NCI-H524 treated with DMSO at 0.1 percent for 48 hours (cell line): ENCODE measurements at places on chromosomes 4 and X.

GRCh38 chr4:171981185-171981584, 168.0 kb downstream of the GALNTL6 start:
- DNase-seq = no peak

DNA sequence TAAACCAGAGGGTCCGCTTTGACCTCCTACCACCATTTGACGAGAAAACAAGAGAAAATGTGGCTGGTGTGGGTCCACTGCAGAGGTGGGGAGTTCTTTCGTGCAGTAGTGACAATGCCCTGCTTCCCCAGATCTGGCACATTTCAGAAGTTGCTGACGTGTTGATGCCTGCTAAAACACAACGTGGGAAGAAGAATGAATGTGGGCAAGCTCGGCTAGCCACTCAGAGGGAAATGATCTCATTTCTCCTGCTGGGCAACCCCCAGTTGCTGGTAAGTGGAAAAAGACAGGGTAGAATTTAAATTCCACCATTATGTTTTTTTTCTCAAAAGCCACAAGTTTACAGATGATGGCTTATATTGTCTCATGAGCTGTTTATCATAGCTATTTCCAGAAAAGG, 77.9 kb downstream of the LUZP4 start:
- no peak for DNase-seq

DNA sequence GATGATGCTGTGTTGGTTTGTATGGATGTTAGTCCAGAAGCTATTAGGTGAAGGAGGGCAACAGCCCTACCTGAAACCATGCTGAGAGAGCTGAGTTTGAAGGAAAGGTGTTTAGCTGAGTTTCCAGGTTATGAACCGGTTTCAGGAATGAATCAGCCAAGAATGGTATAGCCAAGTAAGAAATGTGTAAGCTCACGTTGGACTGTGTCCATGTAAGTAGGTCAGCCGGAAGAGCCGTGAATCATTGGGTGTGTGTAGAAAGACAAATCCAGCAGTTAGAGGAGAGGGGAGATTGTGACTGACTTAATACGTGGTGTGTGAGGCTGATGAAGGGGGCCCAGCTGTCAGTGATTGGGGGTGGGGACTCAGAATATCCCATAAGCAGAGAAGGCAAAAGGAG, 77.2 kb upstream of the SPIN4 start:
- DNase-seq = no peak

DNA sequence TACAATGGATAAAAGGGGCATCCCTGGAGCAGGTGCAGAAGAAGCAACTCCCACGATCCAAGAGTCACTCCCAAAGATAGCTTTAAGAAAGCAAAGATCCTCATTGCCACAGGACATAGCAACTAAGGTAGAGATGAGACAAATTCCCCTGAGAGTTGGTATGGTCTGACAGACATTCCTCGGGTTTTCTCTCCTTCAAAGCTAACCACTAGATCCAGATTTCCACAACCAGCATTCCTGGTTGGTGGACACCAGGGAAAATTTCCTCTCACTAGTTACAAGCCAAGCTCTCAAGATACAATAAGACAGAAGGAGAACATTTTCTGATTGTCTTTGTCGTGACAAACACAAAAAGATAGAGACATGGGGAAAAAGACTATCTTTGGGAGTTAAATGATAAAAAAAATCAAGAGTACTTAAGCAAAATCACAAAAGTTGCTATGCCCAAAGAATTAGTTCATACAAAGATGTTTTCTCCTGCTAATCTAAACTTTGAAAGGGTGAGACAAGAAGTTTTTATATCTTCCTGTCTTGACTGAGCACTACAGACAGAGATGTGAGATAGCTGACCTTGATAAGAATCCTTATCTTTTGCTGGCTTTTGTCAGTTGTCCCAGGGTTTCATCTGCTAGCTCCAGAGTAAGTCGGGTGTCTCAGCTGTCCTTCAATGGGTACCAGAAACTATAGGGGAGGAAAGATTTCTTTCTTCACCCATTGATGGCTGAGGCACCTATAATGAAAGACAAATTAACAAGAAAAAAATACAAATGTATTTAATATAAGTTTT, 200.5 kb downstream of the CENPC start:
- no peak for DNase-seq

DNA sequence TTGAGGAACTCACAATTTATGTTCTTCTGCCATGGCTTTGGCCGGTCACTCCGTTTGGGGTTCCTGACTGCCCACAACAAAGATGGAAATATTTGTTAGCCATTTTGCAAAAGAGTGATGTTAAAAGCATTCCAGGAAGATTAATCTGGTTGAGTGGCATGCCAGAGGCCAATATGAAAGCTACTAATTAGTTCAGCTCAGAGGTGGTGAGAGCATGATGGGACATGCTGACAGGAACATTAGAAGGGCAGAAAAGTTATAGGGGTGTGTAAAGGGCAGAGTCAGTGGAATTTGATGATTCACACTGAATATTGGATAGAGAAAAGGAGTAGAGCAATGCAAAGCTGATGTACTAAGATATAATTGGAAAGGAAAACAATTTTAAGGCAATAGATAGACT, 94.4 kb downstream of the TLL1 start:
- DNase-seq = no peak

- DNase-seq = no peak
These were observed 37.1 kb downstream of the BRCC3 start for GRCh38 chrX:155108427-155108826.

- no peak for DNase-seq
These were observed 335.5 kb downstream of the ARHGAP10 start for GRCh38 chr4:148067301-148067916.

DNA sequence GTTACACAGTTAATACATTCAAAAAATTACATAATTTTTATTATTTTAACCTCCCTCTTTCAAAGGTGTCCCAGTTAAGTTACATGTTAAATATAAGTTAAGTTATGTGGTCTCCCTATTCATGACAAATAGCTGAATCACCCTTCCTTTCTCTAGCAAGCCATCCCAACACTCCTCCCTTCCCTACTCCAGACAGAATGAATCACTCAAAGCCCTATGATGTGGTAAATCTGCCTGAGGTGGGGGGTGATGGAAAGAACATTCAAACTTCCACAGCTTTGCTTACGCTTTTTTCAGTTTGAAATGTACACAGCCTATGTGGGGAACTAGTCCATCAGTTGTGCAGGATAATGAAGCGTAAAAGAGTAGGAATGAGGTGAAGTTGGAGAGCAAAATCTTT, 90.2 kb downstream of the CXCL13 start:
- DNase-seq = no peak

GRCh38 chr4:73487233-73487632, 5.7 kb downstream of the AFM start:
- DNase-seq = no peak

DNA sequence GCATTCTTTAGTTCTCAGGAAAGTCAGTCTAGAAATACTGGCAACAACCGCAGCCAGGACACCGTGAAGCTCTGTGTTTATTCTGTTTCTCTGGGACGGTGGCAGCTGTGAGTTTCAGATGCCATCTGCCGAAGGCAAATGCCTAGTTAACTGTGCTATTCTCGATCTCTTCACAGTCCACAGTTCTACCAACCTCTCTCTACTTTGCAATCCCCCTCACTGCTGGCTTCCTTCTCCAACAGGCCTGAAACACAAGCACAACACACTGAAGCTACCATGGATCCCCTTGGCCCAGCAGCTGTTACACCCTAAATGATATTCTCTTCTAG, 118.8 kb downstream of the ZNF827 start:
- peak; percentile 68 for DNase-seq

DNA sequence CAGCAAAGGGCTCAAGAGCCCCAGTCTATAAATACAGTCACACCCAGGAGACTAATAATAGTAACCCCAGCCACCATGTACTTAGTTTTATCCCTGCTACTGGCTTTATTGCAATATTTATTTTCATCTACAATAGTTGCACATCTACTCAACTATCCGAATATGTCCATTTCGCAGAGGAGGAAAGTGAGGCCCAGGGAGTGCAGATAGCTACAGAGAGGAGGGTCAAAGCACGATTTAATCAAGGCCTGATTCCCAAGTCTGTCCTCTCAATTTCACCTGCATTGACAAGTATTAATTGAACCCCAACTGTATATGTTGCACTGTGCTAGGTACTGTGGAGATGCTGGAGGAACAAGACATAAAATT, 4.0 kb upstream of the PLP2 start:
- DNase-seq = no peak

DNA sequence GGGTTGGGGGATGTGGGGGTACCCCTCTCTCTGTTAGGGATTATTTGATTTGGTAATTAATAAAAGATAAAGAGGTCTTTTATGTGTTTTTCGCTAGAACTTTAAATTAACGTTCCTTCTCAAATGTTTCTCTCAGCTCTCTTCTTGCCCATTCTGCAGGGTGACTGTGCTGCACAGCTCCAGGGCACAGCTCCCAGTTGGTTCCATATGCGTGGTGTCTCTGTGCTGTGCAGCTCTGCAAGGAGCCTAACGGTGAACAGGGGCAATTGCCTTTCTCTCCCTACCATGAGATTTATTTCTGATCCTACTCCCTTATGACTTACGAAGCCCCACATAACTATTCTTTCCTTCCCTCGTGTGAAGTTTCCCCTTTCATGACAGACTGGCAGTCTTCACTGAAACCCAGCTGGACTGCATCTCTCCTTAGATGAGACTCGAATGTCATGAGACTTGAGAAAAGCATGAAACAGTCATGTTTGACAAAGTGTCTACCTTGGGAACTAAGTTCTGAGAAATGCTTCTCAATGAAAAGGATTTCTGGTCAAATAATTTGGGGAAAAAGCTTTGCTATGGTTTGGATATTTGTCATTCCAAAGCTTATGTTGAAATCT, 50.2 kb upstream of the SPRY1 start:
- no peak for DNase-seq

DNA sequence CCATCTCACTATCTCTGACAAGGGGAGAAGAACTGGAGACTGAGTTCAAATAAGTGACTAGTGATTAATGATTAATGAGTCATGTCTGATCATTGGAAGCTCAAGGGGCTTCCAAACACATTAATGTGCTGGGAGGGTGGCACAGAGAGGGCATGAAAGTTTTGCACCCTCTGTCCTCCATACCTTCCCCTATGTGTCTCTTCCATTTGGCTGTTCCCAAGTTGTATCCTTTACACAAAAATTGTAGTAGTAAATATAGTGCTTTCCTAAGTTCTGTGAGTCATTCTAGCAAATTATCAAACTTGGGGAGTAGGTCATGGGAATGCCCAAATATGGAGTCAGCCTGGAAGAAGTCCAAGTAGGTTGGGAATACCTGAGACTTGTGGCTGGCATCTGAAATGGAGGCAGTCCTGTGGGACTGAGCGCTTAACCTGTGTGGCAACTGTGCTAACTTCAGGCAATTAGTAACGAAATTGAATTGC, 4.1 kb upstream of the FAM200B start:
- no peak for DNase-seq

- DNase-seq = no peak
These were observed 790.8 kb downstream of the PCDH18 start for GRCh38 chr4:136741468-136741867.

- no peak for DNase-seq
These were observed 12.9 kb upstream of the ZCCHC4 start for GRCh38 chr4:25299476-25300203.

- DNase-seq = no peak
These were observed 35.5 kb downstream of the NCAPG start for GRCh38 chr4:17846266-17846665.

- DNase-seq = no peak
These were observed 125.1 kb downstream of the PALLD start for GRCh38 chr4:168621806-168622589.

DNA sequence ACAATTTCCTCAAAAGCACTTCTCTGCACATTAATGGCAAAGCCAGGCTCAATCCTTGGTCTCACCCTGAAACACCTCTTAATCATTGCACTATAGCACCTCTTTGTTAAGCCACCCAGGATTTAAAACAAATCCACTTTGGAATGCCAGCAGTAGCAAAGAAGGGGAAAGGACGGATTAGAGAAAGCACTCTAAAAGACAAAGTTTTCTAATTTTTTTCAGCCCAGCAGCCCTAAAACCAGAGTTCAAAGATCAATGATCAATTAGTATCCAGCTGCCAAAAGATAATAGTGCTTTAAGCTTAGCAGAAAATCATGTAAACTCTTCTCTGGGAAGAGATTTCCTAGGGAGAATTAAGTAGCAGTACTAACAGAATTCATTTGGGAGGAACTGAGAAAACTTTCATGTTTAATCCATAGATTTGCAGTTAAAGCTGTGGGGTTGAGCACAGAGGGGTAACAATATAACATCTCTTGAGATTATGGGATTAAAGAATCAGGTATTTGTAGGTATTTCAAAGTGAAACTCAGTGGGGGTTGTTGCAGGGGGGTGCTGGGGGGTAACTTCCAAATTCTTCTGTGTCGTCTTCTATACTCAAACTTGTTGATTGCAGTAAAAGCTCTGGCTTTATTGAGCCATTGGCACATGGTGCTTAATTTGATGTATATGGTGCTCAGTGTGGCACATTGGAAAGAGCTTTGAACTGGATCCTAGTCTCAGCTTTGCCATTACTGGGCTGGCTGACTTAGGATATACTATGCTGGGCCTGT, 61.8 kb downstream of the LRRC66 start:
- no peak for DNase-seq

DNA sequence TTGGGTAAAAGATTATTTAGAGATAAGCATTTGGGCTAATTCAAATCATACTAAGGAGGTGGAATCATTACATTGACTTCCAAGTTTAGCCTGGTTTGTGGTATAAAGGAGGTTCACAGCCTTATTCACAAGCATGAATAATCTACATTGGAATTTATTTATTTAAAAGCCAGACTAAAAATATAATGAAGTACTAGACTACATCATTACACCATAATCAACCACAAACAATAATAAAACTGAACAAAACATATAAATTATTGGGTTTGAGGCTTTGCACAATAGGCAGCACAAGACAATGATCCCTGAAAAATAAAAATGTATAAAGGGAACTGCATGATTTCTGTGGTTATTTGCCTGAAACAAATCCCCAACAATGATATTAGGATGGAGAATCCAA, 314.0 kb downstream of the GBA3 start:
- no peak for DNase-seq

GRCh38 chr4:103400405-103400804, 202.3 kb upstream of the CENPE start:
- no peak for DNase-seq

- DNase-seq = no peak
These were observed 33.1 kb upstream of the CYP4V2 start for GRCh38 chr4:186158021-186158813.

DNA sequence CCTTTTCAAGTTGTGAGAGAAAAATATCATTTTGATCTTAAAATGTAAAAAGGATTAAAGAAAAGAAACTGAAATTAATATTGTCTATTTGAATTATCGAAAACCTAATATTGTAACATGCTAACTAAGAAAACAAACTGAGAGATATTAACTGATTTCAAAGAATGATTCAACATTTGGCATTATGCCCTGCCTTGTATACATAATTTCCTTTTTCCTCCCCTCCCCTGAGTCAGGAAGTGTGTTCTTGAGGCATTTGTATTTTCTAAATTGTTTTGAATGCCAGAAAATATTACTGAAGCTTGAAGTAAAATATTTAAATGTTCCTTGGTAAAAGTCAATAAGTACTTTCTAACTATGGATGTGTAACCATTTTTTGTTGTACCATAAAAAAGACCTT, 49.4 kb downstream of the RPS6KA3 start:
- DNase-seq = no peak

GRCh38 chr4:105686571-105686970, 21.9 kb downstream of the INTS12 start:
- DNase-seq = no peak

- no peak for DNase-seq
These were observed 512.2 kb downstream of the FSTL5 start for GRCh38 chr4:161651586-161651985.
